ENCODE measurements at places on chromosomes 2 and 18.
A peak's percentile ranks its signal among the peaks of the same experiment; 100 is the strongest.

- no peak for DNase-seq
Measured at GRCh38 chr2:38835990-38836389, 39.7 kb downstream of the DHX57 start.

- DNase-seq = peak; percentile 51
Measured at GRCh38 chr2:150618245-150618895, 130.9 kb upstream of the RND3 start.

DNA sequence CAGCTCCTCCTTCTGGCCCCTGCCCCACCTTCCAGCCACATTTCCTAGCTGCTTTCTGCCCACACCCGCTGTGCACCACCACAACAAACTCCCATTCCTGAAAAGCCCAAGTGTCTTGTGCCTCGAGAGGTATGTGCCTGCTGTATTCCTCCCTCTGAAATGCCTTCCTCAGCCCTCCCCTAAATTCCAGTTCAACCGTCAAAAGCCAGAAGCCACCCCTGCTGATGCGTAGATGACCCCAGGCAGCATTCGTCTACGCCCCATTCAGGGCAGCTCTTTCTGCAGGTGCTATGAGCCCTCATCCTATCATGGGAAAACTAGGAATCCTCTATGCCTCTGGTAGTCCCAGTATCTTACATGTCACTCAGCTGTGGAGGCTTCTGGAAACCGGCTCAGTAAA, 71.7 kb downstream of the DNMT3A start:
- no peak for DNase-seq

DNA sequence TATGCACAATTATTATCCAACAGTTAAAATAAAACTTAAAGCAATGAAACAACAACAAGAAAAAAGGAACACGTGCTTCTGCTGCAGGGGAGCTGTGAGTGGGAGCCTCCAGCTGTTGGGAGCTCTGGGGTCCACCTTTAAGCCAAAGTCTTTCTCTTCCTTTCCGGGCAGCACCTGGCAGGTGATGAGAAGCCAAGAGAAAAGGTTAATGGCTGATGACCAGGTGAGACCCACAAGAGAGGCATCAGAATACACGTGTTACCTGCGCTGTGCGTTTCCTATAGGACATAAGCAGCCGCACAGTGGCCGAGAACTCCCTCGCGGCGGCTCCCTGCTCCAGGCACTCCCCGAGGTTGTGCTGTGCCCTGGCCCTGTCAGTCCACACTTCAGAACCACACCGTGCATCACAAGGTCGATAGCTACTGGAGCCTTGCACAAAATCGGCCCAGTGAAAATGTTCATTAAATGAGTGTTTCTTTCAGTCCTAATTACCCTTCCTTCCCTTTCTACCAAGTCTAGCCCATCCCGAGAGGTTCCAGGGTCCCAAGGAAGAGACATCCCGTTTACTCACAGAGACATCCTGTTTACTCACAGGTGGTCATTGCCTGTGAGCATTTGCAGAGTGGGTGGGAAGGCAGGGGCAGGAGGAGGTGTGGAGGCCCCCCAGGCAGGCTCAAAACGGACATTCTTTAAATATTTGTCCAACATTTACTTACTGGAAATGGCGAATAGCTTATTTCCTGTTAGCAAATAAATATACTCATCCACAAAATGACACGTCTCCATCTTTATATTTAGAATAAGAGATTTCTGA, 44.9 kb upstream of the ASB18 start:
- DNase-seq = no peak

DNA sequence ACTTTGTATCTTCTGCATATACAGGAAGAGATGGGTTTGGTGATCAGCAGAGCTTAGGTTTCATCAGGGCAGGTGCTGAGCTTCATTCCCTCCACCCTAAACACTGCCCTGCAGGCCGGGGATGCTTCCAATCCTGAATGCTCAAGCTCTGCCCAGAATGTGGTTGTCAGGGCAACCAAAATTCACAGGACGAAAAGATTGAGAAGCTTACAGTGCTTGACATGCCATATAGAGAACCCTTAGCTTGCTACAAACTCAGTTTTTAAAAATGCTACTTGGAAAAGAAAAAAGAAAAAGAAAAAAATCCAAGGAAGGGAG, 65.6 kb downstream of the SH3RF3 start:
- DNase-seq = no peak

DNA sequence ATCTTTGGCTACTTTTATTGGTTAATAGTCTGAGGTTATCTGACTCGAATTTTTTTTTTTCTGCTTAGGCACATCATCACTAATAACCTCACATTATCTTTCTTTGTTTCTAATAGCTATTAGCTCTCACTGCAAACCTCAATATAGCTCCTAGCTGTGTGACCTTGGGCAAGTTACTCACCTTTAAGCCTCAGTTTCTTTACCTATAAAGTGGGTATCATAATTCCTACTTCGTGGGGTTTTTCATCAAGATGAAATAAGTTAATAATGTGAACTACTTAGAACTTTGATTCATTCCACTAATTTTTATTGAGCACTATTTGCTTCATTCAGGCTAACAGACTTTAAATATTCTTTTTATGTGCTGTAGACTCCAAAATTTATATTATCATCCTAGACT, 55.5 kb downstream of the AGPS start:
- no peak for DNase-seq

DNA sequence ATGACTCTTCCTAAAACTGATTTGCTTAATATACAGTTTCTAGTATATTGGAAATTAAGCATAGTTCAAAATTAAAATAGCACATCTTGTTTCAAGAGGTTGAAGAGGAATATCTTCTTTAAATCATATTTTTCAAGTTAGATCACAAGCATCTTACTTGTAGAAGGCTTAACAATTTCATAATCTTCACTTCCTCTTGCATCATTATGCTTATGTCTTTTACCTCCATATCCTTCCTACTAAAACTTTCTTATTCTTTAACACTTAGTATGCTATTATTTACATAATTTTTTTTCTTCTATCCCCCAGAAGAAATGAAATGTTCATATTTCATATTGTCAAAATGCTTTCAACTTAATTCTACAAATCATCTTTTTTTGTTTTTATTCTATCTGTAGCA, 1354.9 kb upstream of the TMEFF2 start:
- no peak for DNase-seq

DNA sequence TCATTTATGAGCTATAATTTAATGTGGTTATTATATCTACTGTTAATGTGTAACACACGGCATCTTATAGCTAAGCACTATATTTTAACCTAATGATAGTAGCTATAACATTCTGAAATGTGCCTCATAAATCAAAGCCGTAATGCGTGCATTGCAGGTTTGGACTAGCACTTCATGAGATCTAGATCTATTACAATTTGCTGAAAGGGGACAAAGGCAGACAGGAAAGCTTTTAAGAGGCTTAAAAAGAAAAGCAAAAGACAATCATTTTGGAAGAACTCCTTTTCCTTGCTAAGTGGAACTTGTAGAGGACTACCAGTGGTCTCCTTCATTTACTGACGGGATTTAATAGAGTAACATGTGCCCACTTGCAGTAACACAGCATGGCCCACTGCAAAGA, 213.1 kb downstream of the NBAS start:
- DNase-seq = no peak

DNA sequence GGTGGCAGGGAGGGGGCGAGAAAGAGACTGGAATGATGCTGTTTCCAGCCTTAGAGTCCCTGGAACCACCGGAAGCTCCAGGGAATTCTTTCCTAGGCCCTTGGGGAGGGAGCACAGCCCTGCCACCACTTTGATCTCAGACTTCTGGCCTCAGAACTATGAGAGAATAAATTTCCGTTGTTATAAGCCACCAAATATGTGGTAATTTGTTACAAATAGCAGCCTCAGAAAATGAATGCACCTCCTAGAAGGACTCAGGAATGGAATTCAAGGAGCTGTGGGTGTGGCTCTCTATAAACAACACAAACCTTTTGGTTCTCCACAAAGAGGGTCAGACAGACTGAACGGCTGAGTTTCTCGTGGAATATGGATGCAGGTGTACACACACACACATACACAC, 144.5 kb downstream of the ACKR3 start:
- DNase-seq = no peak

GRCh38 chr18:48608581-48608980, 69.8 kb downstream of the CTIF start:
- no peak for DNase-seq

DNA sequence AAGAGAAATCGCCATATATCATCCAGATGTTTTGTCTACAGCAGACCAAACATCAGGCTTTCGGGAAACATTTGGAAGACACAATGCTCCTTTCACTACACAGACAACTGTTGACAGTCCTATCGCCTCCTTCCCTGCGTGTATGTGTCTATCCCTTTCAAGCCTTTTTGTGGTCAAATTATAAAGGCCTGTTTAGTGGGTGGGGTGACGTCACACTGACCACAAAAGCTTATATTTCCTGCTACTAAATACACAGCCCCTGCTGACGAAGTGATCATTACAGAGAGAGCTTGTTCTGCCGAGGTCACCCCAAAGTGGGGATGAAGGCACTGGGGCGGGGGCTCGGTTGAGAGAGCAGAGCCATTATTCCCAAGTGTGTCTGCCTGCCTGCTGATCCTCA, 302.7 kb upstream of the TNP1 start:
- peak; percentile 94 for DNase-seq

DNA sequence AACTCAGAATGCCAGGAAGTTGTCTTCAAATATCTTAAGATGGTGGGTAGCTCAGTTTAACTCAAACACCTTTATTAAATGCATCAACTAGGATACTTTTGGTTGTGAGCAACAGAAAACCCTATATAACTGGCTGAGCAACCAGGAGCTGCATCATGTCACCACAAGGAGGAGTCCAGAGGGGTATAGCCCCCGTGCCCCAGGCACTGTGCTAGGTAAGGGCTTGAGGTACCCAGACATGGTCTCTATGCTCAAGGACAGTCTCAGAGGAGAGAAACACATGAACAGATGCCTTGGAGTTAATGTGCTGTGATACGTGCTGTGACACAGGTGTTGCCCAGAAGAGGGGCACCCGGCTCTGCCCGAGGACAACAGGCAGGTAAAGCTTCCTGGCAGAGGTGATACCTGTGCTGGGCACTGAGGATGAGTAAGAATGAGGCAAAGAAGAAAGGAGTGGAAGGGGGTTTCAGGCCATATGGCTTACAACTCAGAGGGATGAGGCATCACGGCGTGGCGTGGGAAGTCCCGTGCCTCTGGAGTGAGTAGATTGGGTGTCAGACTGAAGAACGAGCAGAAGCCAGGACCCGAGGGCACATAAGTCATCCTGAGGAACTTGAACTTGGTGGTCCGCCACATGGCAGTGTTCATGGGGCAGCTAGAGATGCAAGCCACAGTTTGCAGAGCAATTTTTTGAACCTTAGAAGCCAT, 32.0 kb upstream of the CAB39 start:
- DNase-seq = peak; percentile 99

DNA sequence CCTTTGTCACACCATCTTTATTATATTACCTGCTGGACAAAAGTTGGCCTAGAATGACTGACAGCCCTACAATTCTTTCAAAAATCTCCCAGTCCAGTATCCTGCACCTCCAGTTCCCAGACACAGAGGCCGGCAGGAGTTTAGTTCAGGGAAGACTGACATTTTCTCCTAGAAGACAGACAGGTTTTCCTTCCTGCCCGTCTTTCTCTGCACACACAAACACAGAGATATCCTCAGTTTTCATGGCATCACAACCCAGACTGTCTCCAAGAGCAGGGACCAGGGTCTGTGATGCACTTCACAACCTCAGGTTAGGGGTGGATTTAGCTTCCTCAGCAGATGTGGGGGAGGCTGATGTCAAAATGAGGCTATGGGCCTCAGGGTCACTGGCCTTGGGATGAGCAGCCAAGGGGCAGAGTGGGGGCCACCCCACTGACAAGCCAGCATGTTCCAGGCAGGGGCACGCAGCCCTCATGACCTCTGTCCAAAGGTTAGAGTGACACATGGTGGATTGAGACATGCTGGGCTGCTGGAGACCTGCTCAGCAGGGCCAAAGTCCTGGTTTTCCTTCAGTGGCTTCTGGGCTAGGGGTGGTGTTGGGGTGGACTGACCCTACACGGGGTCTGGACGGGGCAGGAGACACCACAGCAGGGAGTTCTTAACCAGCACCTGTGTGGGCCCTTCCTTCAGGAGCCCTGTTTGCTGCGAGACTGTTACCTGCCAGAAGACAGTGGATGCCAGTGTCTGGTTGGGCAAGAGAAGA, 70.5 kb downstream of the SFXN5 start:
- no peak for DNase-seq

DNA sequence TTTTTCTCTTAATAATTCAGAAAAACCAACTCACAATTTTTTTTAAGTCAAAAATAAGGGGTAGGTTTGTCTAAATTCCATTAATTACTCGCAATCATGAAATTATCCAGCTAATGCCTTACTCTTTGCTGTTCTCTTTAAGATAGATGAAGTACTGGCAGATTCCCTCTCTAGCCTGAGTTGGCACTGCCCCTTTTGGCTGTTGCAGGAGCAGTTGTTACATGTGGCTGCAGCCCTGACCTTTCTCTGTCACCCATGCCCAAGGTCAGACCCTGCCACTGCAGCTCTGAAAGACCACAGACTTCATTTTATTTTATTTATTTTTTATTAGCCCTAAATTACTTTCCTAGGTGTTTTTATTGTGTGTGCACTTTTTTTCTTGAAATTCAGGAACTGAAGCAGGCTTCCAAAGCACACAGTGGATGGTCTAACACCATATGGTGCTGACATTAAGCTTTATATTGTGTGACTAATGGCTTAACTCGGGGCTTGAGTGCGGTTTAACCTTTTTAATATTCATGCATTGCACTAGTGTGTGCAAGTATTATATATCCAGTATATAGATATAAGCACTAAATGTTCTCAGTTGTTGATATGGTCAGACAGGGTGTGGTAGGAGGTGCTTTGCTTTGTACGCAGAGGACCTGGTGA, 313.0 kb downstream of the CDH2 start:
- no peak for DNase-seq

DNA sequence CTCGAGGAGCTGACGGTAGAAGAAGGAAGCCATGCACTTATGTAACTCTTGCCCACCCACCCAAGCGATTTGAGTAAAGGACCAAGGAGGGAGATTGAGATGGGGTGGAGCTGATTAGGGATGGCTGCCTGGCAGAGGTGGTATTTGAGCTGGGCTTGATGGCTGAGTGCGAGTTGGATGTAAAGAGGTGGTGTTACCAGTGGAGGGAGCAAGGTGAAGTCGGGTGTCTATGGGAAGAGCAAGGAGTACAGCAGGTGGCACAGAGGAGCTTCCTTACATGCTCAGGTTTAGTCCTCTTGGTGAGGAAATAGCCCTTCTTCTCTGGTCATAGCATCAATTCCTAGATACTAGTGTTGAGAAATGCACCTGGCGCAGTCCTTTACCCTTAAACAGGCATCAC, 294.2 kb upstream of the SKOR2 start:
- peak; percentile 6 for DNase-seq

GRCh38 chr2:8546612-8547283, 135.1 kb upstream of the ID2 start:
- DNase-seq = no peak

GRCh38 chr2:240215676-240216051, 75.2 kb upstream of the OTOS start:
- no peak for DNase-seq

- DNase-seq = no peak
Measured at GRCh38 chr2:172977270-172978062, 98.2 kb upstream of the MAP3K20 start.
